ENCODE measurements at places on chromosomes 4 and X. TPM values are rescaled to one million over a fixed set of nuclear protein-coding genes. Genes with fewer than 3 reads are reported as not detected.

THAP9 gene
- total RNA-seq: 3.4 TPM

GC gene
- total RNA-seq: not detected

PCDH10 gene
- 4.9 TPM for total RNA-seq

CFAP47 gene
- not detected for total RNA-seq

CRMP1 gene
- total RNA-seq: not detected

SOX3 gene
- not detected for total RNA-seq

PAGE2B gene
- not detected for total RNA-seq

PPBP gene
- total RNA-seq: not detected

ZNF711 gene
- total RNA-seq: 3.9 TPM

TMEM164 gene
- 22.2 TPM for total RNA-seq

CCNA2 gene
- total RNA-seq: 35.9 TPM

CT83 gene
- total RNA-seq: not detected
